Astrocyte (in vitro differentiated cells and primary cell): ENCODE measurements at places on chromosomes 1 and 21.

GRCh38 chr1:7942214-7942921, 1.7 kb upstream of the TNFRSF9 start:
- peak; percentile 41 for DNase-seq

DNA sequence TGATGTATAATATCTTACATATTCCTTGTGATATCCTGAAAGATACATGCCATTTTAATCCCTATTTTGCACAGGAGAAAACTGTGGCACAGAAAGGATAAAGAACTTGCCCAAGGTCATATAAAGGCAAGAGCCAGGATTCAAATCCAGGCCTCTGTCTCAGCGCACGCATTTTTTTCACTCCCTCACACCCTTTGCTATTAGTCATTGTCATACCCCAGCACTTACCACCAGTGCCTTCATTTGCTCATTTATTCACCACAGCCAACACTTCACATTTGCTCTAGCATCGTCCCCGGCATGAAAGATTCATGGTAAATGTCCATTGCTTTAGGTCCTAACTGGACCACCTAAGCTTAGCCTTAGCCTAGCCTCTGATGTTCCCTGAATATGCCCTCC, 14.2 kb downstream of the ALX3 start:
- DNase-seq, result no peak

DNA sequence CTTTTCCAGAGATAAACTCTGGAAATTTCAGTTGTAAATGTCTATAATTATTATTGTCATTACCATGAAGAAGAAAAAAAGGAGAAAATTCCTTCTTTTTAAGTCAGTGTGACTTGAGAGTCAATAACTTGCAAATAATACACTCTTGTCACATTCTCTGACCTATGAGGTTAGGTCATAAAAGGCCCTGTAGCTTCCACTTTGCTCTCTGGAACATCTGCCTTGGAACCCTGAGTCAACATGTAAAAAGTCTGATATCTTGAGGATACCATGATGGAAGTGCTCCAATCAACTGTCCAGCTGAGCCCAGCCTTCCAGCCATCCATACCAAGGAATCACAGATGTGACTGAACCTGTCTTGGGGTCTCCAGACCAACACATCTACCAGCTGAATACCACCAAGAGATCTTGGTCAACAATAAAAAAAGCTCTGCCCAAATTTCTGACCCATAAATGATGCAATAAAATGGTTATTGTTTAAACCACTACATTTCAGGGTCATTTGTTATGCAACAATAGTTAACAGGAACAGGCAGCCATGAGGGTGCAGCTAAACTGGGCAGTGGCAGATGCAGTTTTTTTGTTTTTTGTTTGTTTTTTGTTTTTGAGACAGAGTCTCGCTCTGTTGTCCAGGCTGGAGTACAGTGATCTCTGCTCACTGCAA, 10.3 kb downstream of the DMRTA2 start:
- no peak for DNase-seq

DNA sequence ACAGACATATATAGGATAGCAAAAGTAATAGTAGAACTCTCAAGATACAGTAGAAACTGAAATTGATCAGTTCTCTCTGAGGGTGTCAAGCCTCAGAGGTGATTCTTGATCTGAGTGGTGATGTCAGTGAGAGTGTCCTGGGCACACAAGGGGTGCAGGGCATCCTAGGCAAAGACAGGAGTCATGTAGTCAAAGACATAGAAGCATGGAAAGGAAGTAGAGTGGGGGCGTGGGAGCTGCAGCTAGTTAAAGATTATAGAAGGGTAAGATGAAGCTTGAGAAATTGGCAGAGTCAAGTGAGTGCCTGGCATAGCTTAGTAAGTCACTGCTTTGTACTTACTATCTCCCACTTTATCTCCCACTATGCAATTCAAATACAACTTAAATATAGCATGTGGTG, 22.8 kb downstream of the CDC7 start:
- no peak for DNase-seq

DNA sequence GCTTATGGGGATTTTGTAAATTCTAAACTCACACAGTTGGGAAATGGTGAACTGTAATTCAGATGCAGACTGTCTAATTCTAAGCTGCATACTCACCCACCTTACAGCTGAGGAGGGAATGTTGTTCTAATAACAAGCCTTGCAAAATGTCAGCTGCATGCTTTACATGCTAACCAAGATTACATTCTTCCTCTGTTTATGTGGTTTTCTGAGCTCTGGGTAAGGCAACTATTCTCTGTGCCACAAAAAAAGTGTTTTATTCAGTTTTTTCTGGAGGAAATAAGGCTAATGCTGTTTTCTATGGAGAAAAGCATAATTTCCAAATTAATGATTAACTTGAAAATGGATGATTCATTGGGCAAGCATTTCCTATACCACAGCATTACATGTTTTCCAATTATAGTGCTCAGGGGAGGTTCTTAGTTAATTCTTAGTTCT, 64.9 kb downstream of the RGS13 start:
- peak; percentile 95 for DNase-seq

GRCh38 chr1:39145331-39145965, 59.0 kb upstream of the MACF1 start:
- DNase-seq, result peak; percentile 70

DNA sequence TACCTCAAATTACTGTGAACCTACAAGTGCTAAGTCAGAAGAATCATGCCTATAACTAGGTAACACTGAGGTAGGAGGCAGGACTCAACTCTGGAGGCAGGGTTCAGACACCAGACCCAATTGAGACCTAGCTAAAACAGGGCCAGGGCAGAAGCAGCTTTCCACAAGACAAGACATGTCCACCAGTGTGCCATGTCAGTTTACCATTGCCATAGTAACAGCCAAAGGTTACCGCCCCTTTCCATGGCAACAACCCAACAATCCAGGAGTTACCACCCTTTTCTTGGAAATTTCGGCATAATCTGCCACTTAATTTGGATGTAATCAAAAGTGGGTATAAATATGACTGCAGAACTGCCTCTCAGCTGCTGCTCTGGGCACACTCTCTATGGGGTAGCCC, 432.3 kb downstream of the DPYD start:
- no peak for DNase-seq

GRCh38 chr1:178142806-178143205, 48.9 kb downstream of the RASAL2 start:
- DNase-seq, result no peak

DNA sequence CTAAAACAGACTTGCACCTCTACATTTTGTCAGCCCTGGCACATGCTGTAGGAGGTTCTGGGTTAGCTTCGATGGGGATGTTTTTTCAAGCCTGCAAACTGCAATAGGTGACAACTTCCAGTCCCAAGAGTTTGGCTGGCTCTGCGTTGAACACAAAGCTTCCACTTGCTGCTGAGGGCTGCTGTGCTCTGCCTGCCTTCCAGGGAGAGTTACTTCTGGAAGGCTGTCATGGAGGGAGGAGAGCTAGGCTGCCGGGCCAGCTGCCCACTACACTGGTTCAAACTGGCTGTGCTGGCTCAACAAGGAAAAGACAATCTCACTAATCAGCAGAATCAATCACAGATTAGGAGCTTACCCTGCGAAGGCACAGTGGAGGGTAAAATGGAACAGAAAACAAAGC, 46.7 kb upstream of the PPP2R5A start:
- DNase-seq, result no peak

- peak; percentile 84 for DNase-seq
These were observed 163.5 kb upstream of the RUNX1 start for GRCh38 chr21:35212393-35213127.

GRCh38 chr1:245797592-245798348, 643.0 kb downstream of the KIF26B start:
- DNase-seq, result peak; percentile 44

DNA sequence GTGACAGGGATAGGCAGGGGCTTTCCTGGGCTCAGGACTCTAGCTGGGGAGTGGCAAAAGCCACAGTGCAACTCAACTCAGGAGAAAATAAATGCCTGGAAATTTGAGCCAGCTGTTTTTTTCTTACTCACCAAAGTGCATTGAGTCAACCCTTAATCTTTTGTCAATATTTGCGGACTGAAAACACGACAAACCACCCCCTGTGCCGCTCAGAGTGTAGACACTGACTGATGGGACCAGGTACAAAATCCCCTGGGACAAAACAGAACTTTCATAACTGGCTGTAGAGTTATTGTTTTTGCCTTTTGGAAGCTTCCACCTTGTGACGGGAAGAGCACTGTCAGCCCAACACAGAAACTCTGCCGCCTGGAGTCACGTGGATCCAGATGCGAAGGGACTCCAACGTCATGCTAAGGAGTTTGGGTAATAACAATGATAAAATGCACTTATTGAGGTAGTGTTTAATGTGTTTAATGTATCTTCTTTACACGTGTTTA, 164.6 kb downstream of the PLPP3 start:
- DNase-seq, result no peak

DNA sequence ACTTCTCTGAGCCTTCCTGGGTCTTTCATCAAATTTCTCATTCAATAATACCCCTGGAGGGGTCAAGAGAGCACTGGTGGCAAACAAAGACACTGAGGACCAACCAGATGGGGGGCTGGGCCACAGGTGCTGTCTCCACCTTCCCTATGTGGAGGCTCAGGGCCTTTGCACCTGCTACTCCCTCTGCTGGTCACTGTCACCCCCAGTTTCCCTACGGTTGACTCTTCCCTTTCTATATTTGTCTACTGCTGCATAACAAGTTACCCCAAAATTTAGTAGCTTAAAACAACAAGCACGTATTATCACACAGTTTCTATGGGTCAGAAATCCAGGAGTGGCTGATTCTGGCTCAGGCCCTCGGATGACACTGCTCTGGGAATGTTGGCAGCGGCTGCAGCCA, 138.8 kb upstream of the RUNX3 start:
- no peak for DNase-seq

DNA sequence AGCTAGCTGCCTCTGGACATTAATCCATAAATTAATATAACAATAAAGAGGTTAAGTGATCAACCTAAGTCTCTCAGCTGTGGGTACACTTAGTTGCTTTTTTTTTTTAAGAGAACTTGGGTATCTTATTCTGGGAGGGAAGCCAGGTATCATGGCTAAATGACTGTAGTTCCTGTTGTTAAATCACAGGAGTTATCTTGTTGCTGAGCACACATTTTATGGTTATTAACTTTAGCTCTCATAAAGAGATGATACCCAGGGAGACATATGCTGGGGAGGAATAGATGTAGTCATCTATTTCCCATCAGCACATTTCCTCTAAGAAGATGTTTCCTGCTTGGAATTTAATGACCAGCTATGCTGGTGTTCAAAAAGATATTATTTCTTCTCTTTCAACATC, 227.8 kb downstream of the PTGER3 start:
- DNase-seq, result no peak

DNA sequence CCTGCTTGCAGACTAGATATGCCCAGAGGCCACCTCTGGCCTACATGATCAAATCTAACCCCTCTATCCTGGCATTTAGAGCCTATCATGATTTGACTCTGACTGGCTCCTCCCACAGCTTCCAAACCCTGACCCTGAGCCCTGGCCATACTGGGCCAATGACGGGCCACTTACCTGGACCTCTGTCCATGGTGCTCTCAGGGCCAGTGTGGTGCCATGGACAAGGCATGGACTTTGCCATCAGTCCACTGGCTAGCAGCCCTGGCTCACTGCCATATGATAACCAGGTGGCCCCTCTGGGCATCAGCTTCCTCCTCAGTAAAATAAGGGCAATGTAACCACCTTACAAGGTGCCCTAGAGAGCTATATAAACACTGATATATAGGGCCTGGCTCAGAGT, 713.4 kb downstream of the PTPRU start:
- no peak for DNase-seq

GRCh38 chr1:24964811-24965570, 34.9 kb upstream of the RUNX3 start:
- peak; percentile 93 for DNase-seq

DNA sequence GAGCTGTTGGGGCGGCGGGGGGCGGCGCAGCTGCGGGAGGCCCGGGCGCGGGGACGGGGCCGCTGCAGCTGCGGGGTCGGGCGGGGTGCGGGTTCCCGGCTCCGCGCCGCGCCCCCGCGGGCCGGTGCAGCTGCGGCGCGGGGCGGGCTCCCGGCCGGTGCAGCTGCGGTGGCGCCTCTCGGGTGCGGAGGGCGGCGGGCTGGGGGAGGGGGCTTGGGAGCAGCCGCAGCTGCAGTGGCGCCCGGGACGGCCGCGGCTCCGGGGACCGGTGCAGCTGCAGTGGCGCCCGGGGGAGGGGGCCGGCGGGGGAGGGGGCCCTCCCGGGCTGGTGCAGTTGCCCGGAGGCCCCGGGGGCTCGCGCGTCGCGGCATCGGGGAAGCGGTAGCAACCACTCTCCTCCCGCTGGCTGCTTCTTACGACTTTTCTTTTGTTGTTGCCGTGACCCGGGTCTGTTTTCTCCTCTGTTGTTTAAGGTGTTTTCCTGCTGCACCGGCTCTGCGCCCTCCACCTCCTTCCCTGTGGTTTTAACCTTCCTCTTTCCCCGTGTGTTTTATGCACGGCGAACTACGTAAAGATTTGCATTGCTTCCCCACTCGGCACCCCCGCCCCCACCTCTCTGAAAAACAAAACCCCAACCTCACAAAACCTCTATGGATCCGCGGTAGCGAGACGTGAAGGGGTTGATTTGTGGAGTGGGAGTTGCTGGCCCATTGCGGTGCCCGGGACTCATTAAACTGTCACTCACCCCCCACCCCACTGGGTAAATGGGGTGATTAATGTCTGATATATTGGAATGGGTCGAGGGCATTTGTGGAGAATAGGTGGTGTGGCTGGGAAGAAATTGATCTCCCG, 1.7 kb upstream of the ZBTB18 start:
- DNase-seq, result no peak

DNA sequence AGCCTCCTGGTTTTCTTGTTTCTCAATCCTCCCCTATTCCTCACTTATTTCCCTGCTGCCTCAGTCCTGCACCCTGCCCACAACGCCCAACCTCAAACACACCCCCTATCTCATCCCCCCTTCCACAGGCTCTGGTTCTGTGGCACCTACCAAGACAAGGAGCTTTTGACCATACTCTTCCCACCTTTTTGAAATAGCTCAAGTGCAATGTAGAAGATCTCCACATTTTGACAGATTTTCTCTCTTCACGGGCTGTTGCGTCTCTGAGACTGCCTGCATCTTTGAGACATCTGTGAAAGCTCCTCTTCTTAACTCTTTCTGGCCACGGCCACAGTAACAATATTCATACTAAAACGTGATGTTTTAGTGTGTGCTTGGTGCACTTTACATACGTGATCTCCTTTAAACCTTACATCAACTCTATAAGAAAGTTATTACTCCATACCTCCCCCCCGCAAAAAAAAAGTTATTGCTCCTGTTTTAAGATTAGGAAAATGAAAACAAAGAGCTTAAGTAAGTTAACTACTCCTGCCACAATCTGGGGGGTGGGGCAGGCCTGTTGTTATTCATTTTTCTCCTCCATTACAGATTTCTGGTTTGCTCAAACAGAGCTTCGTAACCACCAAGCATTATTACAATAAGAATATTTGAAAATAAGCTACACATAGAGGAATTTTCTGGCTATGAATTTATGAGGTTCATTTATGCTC, 1.8 kb upstream of the SERBP1 start:
- no peak for DNase-seq

GRCh38 chr1:53314096-53314495, 13.8 kb downstream of the LRP8 start:
- DNase-seq, result no peak
